ENCODE measurements at places on chromosomes 3 and 15. TPM values are rescaled to one million over a fixed set of nuclear protein-coding genes. Genes with fewer than 3 reads are reported as not detected.

GUCA1C gene
- not detected for total RNA-seq

SHC4 gene
- 1.9 TPM for total RNA-seq

MAP1A gene
- total RNA-seq, result 30.6 TPM

LSG1 gene
- 13.8 TPM for total RNA-seq
